Stimulated activated CD8-positive, alpha-beta memory T cell treated with anti-CD3 and anti-CD28 coated beads, Interleukin-15, amount 100 ng/mL, for 1 hour (primary cell): ENCODE measurements at places on chromosomes 3 and 15.

GRCh38 chr3:42519568-42519962 is 17.1 kb downstream of the VIPR1 start:
- DNase-seq = no peak

DNA sequence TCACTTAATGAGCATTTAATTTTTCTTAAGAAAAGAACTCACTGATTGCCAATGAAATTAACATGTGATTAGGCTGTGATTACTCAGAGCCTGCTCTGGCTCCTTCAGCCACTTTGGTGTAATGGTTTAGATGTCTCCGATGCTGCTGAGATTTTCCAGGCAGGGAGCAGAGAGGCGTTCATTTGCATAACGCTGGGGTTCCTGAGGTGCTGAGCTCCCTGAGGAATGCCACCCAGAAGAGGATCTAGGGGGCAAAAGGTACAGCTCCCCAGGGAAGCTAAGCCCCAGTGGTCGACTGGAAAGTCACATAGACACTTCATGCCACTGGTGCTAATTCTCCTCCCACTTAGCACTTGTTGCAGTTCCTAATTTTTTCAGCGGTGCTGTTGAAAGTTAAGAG is 119.5 kb downstream of the USP13 start:
- no peak for DNase-seq

GRCh38 chr15:25742776-25743547 is 120.2 kb downstream of the ATP10A start:
- no peak for DNase-seq

DNA sequence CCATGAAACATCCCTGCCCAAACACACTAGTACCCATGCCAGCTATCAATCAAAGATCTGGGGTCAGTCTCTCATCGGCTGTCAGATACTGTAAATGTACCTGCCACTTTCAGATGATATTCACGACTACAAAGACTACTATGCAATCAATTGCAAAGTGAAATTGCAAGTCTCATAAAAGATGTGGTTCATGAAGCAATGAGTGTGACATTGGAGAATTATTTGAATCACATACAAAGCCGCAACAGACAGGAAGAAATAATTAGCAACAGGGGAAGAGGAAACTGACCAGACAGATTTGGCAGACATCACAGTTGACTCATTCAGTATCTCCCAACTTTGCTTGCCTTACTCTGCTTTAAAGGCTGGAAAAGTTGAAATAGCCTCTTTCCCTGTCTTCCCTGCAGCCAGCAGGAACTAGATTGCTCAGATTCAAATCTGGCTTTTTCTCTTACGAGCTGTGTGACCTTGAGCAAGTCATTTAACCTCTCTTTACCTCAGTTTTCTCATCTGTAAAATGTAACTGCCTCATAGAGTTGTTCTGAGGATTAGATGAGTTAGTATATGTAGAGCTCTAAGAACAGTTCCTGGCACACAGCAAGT is 95.7 kb upstream of the C3orf80 start:
- no peak for DNase-seq

DNA sequence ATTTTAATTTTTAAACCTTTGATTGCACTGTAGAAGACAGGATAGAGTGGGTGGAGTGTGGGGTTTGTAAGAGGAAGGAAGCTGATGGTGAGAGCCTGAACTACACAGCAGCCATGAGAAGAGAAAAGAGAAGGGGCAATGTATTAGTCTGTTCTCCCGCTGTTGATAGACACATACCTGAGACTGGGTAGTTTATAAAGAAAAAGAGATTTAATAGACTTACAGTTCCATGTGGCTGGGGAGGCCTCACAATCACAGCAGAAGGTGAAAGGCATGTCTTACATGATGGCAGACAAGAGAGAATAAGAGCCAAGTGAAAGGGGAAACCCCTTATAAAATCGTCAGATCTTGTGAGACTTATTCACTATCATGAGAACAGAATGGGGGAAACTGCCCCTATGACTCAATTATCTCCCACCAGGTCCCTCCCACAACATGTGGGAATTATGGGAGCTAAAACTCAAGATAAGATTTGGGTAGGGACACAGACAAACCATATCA is 37.3 kb downstream of the STARD5 start:
- DNase-seq = no peak

GRCh38 chr3:182364723-182365650 is 428.3 kb upstream of the ATP11B start:
- no peak for DNase-seq

DNA sequence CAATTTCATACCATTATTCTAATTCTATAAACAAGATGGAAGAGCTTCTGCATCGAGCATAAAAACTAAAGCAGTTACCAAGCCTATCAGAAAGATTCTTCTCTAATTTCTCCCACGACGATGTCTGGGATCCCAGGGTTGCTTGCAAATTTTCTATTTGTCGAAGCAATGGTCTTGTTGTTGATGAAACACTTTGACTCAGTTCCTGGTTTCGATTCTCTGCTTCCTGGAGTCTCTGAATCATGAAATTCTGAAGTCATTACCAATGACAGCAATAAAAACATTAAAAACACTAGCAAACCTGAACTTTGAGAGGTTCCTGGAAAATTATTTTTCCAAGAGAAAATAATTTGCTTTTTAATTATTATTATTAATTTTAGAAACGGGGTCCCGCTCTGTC is 18.7 kb downstream of the TMF1 start:
- DNase-seq = no peak

GRCh38 chr15:66673410-66674322 is 28.4 kb upstream of the SMAD6 start:
- no peak for DNase-seq

DNA sequence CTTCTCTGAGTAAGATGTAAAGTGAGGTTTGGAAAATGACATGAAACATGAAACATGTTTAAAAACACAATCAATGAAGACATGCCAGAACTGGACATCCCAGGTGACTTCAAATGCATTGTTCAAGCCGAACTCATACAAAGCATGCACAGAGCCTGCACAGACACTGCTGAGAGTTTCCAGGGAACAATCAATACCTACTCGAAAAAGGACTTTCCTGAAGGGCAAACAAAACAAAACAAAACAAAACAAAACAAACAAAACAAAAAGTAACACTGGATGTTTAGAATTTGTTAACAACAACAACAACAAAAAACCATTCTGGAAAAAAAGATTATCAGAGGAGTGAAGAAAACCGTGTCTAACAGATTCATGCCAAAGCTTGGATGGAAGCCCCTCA is 10.5 kb upstream of the TM4SF19 start:
- DNase-seq = no peak

- no peak for DNase-seq
Measured at GRCh38 chr3:4495294-4496086, 2.3 kb downstream of the ITPR1 start.

GRCh38 chr3:149247929-149248691 is 26.5 kb upstream of the CP start:
- DNase-seq = no peak

DNA sequence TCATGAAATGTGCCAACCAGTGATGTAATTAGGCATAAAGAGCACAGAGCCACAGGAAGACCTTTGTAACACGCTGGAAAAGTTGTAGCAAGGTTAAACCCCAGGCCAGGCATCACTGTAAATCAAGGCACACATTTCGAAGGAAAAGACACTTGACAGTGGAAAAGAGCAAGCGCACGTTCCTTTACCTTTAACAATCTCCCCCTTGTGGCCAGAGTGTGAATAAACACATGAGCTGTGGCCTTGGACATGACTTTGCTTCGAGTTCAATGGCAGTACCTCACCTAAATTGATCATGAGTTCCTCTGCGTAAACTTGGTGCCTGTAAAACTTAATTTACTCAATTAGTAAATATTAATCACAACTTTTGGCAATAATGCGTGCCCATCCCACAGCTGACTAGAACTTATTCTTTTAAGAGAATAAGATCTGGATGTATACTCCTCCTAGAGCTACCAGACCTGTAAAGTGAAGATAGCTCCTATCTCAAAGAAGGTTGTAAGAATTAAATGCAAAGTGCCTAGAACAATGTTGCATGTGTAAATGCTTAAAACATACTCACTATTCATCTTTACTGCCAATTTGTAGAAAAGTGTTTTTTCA is 757.0 kb upstream of the NECTIN3 start:
- peak; percentile 19 for DNase-seq

GRCh38 chr3:180516368-180516767 is 85.6 kb upstream of the TTC14 start:
- no peak for DNase-seq

DNA sequence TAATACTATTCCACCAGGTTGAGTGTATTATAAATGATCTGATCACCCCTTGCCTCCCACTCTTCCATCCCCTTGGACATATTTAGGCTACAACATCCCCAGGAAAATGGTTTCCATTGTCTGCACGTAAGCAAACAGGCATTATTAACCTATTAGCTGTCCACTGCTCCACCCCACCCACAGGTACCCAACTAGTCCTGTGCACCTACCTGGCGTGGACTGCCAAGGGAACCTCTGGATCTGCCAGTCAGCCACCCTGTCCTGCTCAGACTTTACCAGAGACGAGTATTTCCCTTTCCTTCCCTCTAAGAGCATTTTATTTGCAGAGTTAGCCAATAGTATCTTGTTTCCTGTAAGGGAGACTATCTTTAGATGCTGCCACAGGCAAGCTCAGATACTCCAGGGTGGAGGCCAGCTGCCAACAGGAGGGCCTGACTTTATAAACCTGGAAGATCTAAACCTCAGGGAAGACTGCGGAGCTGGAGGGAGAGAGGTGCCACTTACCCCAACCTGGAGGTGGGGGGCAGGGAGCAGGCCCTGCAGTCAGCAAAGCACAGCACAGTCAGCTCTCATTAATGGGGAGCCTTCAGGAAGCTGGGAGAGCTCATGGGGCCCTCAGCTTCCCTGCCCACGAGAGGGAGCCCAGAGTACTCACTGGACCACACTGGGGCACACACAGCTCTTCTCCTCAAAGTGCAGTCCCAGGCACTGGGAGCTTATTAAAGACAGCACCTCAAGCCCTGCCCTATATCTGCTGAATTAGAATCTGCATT is at the start of gene CX3CR1:
Gene CX3CR1 (minus strand): TSS at position 292 of the 773 bp plus-strand sequence. CDS start 13,527 bp downstream, outside the sequence.
- DNase-seq = no peak

DNA sequence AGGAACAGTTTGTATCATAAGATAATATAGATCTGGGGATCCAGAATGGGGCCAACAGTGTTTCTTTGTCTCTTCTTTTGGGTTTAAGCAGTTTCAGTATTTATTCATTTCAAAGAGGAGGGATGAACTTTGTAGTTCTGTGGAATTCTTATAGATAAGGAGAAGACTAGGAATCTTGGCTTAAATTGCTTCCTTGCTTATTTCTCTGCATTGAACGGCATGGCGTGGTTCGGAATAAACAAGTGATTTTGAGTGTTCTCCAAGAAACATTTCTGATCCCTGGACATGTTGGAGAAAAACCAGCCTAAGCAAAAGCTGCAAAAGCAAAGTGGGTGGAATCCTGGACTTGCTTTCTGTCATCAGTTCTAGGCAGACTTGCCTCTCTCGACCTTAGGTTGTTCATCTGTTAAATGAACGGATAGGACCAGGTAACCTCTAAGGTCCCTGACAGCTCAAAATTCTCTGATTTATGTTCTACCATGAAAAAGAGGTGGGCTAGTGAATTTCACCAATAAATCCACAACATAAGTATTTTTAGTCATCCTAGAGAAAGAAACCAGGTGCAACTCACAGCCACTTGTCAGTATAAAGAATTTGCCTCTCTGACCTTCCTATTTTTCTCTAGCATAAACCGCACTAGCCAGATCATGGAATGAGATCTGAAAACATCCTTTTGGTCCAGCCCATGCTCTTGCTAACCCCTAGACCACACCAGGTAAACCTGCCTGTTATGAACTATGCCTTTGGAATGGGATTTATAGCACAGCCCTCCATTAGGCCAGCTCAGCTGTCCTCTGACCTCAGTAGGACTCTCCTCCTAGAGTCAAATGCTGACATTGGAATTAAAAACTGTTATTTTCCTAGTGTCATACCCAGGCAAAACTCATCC is 78.8 kb downstream of the CLDN11 start:
- no peak for DNase-seq
